ENCODE measurements at places on chromosomes 5 and 9.

DNA sequence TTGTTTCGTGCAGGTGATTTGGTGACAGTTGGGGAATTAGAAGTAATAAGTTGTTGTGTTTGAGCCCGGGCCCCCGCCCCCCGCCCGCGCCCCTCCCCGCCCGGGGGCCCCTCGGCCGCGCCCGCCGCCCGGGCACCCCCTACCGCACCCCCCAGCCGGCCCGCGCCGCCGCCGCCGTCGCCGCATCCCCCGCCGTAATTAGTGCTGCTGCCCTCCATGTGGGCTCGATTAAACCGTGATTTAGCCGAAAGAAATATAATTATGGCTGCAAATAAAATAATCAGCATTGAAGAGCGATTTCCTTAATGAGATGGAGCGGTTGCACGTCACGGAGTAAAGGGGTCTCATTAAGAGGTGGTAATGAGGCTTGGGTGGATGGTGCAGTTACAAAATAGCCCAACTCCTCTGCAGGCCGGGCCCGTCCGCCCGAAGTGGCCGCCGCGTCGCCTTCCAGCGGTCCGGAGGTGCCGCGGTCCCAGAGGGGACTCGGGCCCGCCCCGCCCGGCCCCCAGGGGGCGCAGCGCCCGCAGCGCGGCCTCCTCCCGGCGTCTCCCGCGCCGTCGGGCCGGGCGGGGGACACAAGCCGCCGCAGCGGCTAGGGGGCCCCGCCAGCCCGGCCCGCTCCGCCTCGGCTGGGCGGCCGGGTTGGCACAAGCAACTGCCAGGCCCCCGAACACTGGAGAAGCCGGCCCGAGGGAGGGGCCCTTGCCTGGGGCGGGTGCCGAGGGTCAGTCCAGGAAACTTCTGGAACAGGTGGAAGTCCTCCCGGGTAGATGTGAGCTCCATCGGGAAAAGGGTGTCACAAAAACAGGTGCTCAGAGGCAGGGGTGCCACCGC lies 6.9 kb upstream of the OTP start:
- DNase-seq = peak; percentile 76

- no peak for DNase-seq
Measured at GRCh38 chr9:70679845-70680244, 265.4 kb upstream of the KLF9 start.

DNA sequence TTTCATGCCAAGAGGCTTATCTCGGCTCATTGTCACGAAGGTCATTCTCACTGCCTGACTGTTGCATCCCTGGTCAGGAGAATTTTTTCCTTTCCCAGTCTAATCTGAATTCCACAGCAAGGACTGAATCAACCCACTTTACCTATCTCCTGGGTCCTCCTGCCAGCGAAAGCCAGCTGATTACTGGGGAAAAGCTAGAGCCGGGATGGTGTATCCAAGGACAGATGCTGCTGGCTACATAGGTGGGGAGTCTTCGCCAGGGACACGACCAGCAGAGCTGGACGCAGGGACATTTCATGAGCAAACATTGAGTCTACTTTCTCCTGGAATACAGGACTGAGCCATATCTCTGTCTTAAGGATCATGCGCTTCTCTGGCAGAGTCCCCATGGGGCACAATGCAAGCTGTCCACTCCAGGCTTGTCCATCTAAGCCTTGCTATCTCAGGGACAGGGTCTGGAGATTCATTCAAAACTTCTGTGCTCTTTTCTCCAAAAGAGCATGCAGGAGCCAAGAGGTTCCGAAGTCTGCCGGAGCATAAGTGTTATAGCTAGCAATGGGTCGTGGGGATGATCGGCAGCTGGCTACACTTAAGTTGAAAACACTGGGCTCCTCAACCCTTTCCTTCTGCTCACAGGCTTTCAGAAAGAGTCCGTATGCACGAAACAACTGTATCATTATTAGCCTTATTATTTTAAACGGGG lies 6.5 kb upstream of the HAND1 start:
- no peak for DNase-seq

DNA sequence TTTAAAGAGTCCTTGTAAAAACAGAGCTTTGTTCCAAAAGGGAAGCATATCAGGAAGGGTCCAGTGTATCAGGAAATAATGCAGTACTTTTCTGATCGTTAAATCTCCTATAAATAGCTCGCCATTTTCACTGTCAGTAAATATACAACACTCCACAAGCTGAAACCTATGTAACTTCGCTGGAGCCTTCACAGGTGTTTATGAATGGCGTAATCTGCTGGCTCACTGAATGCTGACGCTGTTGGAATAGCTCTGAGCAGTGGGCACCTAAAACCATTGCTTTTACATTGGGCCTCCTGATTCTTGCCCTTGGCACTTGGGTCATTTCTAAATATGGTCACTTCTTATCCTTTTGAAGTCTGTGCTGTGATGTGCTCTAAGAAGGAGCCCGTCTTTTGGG lies 4.3 kb downstream of the SHC3 start:
- DNase-seq = no peak

- DNase-seq = no peak
Measured at GRCh38 chr9:125559894-125560293, 147.1 kb downstream of the MAPKAP1 start.

All from erythroblast (primary cell).